Activated naive CD8-positive, alpha-beta T cell treated with anti-CD3 and anti-CD28 coated beads, Interleukin-2, amount 10 ng/mL, durations not matched to agents 7 days and 5 days (primary cell): ENCODE measurements at places on chromosomes 1 and 21. TPM values are rescaled to one million over a fixed set of nuclear protein-coding genes. Genes with fewer than 3 reads are reported as not detected.

DNA sequence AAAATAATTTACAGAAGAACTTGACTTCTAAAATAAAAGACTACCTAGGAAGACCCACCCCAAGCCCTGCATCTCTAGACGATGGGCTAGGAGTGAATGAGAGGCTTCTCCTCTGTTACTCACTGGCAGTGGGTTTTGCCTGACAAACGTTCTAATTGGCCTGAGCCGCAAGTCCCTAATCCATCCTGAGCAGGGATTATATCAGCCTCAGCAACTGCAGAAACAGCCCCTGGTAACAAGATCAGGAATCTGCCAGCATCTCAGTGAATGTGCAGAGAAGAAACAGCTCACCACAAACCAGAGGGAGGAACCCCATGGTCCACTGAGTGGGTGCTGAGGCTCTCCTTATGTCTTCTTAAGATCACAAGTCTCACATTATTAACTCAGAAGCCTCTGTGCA is 240.6 kb downstream of the BRINP2 start:
- no peak for DNase-seq
- H3K27me3 ChIP-seq: no peaks in the 10 kb centered on the region
- H3K4me3 ChIP-seq: no peak overlapping the region
- H3K4me1 ChIP-seq: no peaks in the 10 kb centered on the region

DNA sequence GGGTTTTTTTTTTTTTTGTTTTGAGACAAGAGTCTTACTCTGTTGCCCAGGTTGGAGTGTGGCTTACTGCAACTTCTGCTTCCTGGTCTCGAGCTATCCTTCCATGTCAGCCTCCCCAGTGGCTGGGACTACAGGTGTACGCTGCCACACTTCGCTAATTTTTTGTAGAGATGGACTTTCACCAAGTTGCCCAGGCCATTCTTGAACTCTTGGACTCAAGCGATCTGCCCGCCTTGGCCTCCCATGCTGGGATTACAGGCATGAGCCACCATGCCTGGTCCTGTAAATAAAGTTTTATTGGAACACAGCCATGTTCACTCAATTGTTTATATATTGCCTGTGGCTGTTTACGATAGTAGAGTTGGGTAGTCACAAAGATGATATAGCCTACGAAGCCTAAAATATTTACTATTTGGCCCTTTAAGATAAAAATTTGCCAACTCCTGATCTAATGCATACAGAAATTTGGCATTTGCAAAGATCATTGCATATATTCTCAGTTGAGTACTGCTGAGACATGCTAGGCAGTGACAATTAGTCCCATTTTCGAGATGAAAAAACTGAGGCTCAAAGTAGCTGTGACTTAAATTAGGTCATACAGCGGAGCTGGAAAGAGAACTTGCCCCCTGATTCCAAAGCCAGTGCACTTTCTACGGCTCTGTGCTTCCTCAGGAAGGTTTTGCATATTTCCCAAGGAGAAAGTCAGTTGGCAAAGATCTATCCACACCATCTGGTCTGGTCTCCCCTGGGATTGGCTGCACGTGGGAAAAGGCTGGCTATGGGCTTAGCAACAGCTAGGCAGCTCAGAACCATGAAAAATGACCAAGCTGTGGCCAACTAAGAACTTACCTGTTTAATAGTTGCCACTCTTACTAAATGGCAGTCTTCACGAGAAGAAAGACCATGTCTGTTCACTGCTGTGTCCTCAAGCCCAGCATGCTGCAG is 19.4 kb downstream of the MECR start:
- no peaks in the 10 kb centered on the region for H3K4me1 ChIP-seq
- no peak overlapping the region for H3K4me3 ChIP-seq
- DNase-seq: no peak
- peaks cover 5% of the 10 kb centered on the region for H3K36me3 ChIP-seq
- H3K27ac ChIP-seq: no peak overlapping the region

DNA sequence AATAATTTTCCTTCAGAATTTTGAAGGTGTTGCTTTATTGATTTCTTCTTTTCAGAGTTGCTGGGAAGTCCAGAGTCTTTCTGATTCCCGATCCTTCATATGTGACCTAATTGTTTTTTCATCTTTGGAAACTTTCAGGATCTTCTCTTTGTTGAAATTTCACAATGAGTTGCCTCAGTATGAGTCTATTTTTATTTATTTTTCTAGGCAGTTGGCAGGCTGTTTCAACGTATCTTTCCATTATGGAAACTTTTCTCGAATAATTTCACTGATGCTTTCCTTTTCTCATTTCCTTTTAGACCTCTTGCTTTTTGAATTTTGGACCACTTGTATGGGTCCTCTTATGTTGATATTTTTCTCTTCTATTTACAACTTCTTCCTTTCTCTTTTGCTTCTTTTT is 354.3 kb downstream of the TGFB2 start:
- no peak overlapping the region for H3K4me3 ChIP-seq
- no peaks in the 10 kb centered on the region for H3K36me3 ChIP-seq
- DNase-seq: no peak
- H3K27ac ChIP-seq: no peak overlapping the region
- no peaks in the 10 kb centered on the region for H3K27me3 ChIP-seq

GRCh38 chr1:65178235-65178634 is 30.2 kb downstream of the AK4 start:
- H3K36me3 ChIP-seq: peaks cover 20% of the 10 kb centered on the region
- H3K4me3 ChIP-seq: no peak overlapping the region
- no peak for DNase-seq
- H3K27ac ChIP-seq: no peak overlapping the region
- no peaks in the 10 kb centered on the region for H3K27me3 ChIP-seq

The FAM167B gene
- total RNA-seq: 0.88 TPM

DNA sequence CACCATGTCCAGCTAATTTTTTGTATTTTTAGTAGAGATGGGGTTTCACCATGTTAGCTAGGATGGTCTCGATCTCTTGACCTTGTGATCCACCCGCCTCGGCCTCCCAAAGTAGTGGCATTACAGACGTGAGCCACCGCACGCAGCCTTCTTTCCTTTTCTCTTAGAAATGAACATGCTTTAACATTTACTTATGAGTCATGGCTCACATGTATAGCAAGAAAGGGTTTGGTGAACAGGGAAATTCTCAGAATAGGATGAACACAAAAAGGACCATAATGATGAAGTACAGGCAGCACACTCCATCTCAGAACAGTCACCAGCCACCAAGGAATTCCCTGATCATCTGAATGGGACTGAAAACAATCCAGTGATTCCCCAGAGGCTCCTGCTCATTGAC is 9.4 kb upstream of the VAMP4 start:
- no peaks in the 10 kb centered on the region for H3K36me3 ChIP-seq
- no peak for DNase-seq
- no peak overlapping the region for H3K4me3 ChIP-seq
- H3K4me1 ChIP-seq: no peaks in the 10 kb centered on the region
- no peaks in the 10 kb centered on the region for H3K27me3 ChIP-seq
- H3K27ac ChIP-seq: no peak overlapping the region

DNA sequence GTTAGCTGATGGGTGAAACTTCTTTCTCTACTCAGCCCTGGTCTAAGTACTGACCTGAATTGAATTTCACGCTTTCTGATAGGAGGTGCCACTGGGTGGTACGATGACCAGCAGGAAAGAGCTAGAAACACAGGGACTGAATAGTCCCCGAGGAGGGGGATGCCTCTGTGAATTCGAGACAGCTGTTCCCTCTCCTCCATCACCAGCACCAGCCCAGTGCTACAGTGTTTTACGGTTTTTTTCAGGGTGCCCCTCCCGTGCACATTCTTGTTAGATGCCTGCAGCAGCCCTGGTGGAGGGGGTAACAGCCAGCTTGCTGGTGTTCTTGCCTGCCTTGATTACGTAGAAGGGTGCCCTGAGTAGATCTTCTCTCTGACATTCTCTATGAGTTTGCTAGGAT is 7.1 kb downstream of the HUNK start:
- DNase-seq: no peak
- peaks cover 19% of the 10 kb centered on the region for H3K27me3 ChIP-seq
- no peak overlapping the region for H3K4me3 ChIP-seq
- H3K4me1 ChIP-seq: no peaks in the 10 kb centered on the region

The DMBX1 gene
- total RNA-seq: 0.11 TPM

DNA sequence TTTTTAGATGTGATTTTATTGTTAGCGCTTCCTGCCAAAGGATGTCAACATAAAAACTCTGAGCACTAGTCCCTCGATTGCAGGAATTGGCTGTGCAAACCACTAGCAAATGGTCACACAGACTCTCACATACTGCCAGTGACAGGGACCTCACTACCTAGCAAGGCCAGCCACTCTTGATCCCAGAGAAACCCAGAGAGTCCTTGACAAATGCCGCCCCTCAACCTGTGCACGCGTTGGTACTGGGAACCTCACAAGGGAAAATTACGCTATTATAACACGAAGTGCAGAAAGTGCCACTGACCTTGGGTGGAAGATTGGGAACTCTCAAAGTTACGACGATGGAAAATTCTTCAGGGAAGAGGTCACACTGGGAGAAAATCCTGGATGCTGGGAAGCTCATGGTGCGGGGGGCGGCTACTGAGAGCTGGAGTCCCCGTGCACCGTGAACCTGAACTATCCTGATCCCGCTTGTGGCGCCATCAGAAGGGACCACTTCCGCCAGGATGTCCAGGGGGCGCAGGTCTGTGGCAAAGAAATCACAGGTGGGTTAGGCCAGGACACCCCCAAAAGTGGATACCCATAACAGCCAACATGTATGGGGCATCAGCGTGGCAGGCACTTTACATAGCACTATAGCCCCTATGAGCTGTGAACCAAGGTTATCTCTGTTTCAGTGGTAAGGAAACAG is 5.9 kb upstream of the KRTAP10-4 start:
- H3K36me3 ChIP-seq: no peaks in the 10 kb centered on the region
- no peaks in the 10 kb centered on the region for H3K27me3 ChIP-seq
- H3K4me3 ChIP-seq: no peak overlapping the region
- H3K4me1 ChIP-seq: peaks cover 10% of the 10 kb centered on the region
- no peak overlapping the region for H3K27ac ChIP-seq
- DNase-seq: no peak

DNA sequence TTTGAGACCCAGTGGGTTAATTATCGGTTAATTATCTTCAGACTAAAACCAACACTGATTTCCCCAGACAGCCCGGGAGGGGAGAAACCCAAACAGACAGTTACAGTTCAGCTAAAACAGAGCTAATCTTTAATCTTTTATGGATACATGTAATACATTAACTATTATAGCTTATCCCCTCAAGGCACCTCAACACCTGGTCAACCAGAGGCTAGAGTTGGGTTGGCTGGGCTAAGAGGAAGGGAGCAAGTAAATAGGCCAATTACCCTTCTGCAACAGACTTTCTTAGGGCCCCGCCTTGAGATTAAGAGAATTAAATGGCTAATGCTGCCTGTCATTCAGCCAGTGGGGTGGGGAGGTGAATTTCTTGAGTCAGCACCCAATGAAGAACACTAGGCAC is 6.6 kb upstream of the MED18 start:
- no peaks in the 10 kb centered on the region for H3K27me3 ChIP-seq
- no peak for DNase-seq
- H3K27ac ChIP-seq: no peak overlapping the region
- H3K36me3 ChIP-seq: no peaks in the 10 kb centered on the region
- H3K4me1 ChIP-seq: no peaks in the 10 kb centered on the region

DNA sequence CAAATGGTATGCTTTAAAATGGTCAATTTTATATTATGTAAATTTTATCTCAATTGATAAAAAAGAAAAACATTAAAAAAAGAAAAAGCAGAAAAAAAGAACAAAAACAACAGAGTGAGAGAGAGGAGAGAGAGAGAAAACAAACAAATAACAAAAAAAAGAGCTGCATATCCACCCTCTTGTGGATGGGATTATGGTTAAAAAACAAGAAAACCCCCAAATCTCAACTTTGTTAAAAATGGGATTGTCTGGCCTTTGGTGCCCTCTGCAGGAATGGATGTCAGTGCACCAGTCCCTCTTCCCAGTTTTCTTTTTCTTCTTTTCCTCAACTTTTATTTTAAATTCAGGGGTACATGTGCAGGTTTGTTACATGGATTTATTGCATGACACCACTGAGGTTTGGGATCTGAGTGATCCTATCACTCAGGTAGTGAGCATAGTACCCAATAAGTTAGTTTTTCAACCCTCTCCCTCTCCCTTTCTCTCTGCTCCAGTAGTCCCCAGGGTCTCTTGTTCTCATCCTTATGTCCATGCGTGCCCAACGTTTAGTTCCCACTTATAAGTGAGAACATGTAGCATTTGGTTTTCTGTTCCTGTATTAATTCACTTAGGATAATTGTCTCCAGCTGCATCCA is 28.1 kb downstream of the RNF187 start:
- H3K4me3 ChIP-seq: no peak overlapping the region
- H3K27me3 ChIP-seq: peaks cover 41% of the 10 kb centered on the region
- no peak for DNase-seq
- peaks cover 20% of the 10 kb centered on the region for H3K4me1 ChIP-seq
- no peak overlapping the region for H3K27ac ChIP-seq

- H3K4me3 ChIP-seq: no peak overlapping the region
- no peak for DNase-seq
- H3K36me3 ChIP-seq: peaks cover 47% of the 10 kb centered on the region
Observed at GRCh38 chr21:37232274-37233018, 34.7 kb downstream of the VPS26C start.

The AJAP1 gene
- total RNA-seq: not detected

The F13B gene
- not detected for total RNA-seq

DNA sequence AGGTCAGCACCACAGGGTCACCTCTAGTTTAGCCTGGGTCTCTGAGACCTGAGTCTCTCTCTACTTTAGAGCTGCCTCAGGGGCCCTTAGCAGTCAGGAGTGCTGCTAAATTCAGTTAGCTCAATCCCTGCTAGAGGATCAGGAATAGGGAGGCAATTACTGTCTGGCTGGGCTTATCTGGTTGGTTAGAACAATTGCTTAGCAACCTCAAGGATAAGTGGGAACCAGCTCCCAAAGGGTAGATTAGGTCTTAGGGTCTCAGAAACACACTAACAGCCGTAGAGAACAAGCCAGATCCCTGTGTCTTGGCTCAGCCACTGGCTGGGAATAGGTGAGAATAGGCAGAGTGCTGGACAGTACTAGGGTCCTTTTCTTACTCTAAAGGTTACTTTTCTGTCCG is 7.7 kb downstream of the PM20D1 start:
- H3K36me3 ChIP-seq: no peaks in the 10 kb centered on the region
- no peaks in the 10 kb centered on the region for H3K27me3 ChIP-seq
- no peak overlapping the region for H3K27ac ChIP-seq
- H3K4me1 ChIP-seq: peaks cover 3% of the 10 kb centered on the region

- H3K27ac ChIP-seq: no peak overlapping the region
- no peaks in the 10 kb centered on the region for H3K36me3 ChIP-seq
- H3K4me3 ChIP-seq: no peak overlapping the region
- no peaks in the 10 kb centered on the region for H3K4me1 ChIP-seq
- no peak for DNase-seq
Observed at GRCh38 chr1:60141276-60141675, 67.7 kb upstream of the C1orf87 start.

DNA sequence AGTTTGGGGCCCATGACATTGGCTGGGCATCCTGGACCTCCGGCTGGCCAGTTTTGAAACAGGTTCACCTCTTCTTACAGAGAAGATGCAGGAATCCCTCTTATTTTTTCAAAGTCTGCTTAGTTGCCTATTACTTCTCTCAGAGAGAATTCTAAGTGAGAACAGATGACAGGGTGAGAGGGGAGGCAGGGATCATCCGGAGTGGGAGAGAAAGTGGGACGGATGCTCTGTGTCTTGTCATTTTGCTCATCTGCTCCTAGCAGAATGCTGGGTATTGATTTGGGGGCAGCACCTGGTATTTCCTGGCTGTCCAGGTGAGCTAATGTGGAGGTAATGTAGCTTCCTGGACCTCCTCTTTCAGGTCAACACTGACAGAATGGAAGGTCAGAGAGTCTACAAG is 32.4 kb downstream of the GNG4 start:
- H3K27ac ChIP-seq: no peak overlapping the region
- H3K4me1 ChIP-seq: no peaks in the 10 kb centered on the region
- H3K27me3 ChIP-seq: peaks cover 12% of the 10 kb centered on the region
- no peak overlapping the region for H3K4me3 ChIP-seq
- no peaks in the 10 kb centered on the region for H3K36me3 ChIP-seq

The MRPL55 gene
- total RNA-seq: 53.6 TPM

The RUSC1 gene
- total RNA-seq: 28.5 TPM
